ENCODE measurements at places on chromosomes 2 and 18.

GRCh38 chr2:219611866-219612576, 14.4 kb downstream of the STK11IP start:
- no peak for DNase-seq

GRCh38 chr2:167842047-167842446, 405.3 kb downstream of the STK39 start:
- DNase-seq: no peak

- no peak for DNase-seq
These were observed 903.3 kb upstream of the KLHL29 start for GRCh38 chr2:22481486-22482259.

DNA sequence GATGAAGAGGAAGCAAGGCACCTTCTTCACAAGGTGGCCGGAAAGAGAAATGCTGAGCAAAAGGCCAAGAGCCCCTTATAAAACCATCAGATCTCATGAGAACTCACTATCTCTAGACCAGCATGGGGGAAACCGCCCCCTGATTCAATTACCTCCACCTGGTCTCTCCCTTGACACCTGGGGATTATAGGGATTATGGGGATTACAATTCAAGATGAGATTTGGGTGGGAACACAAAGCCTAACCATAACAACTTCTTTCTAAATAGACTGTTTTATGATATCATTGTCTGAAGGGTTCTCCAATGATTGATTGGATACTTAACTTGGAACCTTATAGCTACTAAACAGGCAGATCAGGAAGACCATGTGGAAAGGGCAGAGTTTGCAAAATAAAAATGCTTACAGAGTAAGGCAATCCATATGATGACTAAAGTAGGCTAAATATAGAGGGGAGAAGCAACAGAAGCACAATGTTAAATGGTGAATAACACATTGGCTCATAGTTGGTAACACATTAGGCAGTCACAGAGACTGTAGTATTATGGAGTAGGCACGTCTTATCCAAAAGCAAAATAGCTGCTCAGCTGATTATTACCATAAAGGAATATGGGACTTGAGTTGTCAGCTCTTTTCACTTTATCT, 179.0 kb downstream of the BARD1 start:
- no peak for DNase-seq

- DNase-seq: no peak
These were observed 15.5 kb downstream of the MRPS5 start for GRCh38 chr2:95106081-95106480.

DNA sequence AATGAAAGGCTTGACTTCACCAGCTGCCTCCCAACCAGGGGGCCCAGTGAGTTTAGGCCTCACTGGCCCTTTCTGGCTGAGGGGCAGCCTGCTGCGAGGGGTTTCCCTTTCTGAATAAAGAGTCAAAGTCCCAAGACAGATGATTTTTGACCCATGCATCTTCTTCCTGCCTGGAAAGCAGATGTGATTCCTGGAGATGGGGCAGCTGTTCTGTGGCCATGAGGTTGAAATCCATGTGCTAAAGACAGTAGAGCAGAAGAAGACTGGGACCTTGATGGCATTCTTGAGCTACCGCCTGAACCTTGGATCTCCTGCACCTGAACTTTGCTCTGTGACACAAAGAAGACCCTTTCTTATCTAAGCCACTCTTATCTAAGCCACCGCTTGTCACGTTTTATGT, 19.8 kb downstream of the HPCAL1 start:
- no peak for DNase-seq
